ENCODE measurements at places on chromosomes 3 and 15.

GRCh38 chr15:79003301-79003700 lies 58.5 kb upstream of the CTSH start:
- DNase-seq = no peak

DNA sequence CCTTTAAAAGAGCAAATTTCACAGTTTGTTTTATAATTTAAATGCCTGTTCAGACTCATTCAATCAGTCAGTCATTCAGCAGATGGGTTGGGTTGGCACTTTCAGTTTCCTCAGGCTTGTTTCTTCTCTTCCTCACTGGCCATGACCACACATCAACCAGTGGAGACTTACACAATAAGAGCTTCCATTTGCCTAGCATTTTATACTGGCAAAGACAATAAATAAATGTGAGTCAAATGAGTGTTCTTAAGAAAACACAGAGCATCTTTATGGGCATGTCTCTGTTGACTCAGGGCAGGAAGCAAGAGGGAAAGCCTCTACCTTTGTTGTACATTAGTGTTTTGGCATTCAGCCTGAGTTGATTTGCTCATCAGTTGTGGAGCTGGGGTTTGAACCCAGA lies 122.6 kb downstream of the EPHB1 start:
- no peak for DNase-seq

- no peak for DNase-seq
Observed at GRCh38 chr3:14581334-14582044, 41.3 kb upstream of the GRIP2 start.

DNA sequence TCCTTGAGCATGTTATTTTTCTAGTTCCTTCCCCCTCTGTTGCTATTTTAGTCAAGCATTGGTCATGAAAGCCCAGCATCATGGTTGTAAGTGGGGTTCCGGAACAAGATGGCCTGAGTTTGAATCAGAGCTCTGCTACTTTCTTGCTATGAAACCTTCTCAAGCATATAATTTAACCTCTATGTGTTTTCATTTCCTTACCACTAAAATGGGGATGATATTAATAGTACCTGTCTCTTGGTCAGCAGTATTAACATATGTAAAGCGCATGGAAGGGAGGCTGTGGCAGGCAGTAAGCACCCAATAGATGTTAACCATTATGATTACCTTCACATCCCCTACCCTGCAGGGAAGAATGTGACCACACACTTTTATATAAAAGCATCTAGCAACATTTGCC lies 14.3 kb upstream of the SPRED1 start:
- no peak for DNase-seq

DNA sequence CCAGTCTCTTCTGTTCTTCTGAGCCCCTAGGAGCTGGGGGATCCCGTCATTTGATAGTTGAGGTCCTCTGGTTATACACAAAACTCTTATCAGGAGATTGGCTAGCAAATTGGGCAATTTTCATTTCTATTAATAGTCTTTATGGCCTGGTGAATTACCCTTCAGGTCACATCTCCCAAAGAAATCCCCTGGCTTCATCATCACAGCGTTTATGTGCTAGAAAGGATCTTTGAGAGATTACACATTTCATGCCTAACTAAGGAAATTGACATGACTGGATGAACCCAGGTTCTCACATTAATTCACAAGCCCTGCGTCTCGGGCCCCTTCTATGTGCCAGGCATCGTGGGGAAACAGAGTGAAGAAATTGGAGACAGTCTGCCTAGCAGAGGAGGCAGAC lies 227.4 kb upstream of the PROK2 start:
- no peak for DNase-seq

DNA sequence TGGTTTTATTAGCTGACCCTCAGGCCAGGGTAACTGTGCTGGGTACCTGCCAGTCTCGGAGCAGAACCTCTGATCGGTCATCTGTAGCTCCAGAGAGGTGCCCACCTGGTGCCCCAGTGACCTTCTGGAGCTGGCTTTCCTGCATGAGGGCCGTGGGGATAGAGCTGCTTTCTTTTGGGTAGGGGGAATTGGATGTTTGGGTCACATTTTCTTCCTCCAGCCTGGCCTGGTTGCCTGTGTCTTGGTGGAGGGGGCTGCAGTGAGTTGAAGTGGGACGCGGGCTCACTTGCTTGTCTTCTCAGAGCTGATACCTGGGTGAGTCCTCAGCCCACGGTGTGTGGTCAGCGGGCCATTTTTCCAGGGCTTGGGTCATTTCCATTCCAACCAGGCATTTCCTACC lies 2.6 kb downstream of the ZNF710 start:
- DNase-seq = no peak

DNA sequence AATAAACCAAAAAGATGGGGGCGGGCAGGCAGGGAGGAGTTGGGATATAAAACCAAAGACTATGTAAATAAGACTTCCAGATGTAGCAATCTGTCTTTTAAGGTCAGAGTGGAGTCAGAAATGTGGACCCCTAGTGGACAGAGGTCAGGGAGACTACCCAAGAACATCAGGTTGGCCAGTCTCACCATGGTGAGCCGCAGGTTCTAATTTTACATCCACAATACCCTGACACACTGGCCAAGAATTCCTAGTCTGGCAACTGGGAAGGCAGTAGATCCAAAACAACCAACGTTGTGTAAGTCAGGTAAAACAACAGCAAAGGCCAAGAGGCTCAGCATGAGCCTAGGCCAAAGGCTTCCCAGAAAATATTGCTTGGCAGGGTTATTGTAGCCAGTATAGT lies 203.4 kb downstream of the FOXP1 start:
- no peak for DNase-seq

GRCh38 chr3:150184426-150185071 lies 213.9 kb upstream of the PFN2 start:
- DNase-seq = no peak

- no peak for DNase-seq
Observed at GRCh38 chr3:100149130-100149529, 34.8 kb upstream of the FILIP1L start.

DNA sequence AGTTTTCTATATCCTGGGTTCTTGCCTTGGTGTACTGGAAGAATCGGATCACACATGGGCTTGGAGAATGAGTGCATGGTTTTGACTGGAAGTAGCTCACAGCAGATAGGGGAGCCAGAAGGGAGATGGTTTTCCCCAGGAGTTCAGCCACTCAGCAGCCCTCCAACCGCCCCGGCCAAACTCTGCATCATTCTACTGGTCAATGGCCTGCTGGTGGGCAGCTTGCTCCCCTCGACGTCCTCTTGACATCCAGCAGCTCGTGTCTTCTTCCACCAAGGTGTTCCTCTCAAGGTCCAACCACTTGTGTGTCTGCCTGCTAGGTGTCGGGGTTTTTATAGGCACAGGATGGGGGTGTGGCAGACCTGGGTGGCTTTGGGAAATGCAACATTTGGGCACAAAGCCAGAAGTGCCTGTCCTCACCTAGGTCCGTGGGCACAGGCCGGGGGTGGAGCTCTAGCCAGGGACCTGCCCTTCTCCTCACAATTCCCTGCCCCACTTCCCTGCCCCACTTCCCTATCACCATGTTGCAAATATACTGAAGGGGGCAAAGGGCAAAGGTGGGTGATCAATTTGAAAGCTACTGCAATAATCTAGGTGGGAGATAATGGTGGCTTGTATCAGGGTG lies 3.0 kb upstream of the GTPBP8 start:
- no peak for DNase-seq

DNA sequence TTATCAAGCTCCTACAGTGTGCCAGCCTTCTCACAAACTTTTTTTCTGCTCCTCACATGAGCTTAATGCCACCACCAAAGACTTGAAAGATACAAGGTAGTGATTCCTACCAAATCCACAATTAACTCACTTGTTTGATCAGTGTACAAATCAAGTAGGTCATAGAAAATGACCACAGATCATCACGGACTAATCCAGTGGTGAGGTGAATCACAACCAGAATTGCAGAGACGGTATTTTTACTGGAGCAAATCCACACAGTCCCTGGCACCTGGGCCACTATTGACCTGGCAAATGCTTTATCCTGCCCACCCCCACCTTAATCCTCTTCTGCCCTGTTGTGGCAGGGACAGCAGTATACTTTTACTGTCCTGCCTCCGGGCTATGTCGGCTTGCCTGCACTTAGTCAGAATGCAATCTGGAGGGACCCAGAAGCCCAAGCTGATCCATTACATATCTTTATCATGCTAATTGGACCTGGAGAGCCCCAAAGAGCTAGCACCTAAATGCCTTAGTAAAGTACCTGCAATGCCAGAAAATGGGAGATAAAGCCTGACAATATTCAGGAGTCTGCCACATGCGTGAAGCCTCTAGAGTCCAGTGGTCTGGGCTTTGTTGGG lies 83.9 kb upstream of the CDV3 start:
- DNase-seq = no peak

DNA sequence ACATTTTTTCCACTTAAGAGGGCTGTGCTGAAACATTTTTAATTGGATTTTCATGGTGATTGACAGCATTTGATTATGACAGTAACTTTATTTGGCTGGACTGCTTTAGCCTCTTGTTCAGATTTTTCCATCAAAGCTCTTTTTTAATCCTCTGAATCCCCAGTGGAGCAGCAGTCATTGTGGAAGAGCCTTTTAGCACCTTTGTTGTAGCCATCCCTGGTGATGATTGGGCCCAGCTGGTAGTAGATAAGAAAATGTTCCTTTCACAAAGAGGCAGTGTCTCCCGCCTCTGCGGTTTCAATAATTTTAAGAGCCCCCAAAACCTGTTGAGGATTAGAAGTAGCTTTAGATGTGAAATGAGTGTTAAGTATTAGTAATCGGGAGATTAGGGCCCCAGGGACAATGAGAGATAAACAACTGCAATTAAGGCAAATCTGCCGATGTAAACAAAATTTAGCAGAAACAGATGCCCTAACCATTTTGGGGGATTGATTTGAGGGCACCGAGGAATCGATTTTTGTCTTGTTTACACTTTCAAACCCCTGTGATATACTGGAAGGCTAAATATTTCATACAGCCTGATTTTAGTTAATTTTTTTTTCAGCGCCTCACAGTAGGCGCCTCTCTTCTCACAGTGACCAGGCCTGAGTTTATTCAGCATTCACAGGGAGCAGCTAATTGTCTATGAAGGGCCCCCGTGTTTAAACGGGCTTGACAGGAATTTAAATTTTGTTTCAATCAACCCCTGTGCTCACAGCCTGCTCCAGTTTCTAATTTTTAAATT lies 43.2 kb upstream of the SKOR1 start:
- no peak for DNase-seq

DNA sequence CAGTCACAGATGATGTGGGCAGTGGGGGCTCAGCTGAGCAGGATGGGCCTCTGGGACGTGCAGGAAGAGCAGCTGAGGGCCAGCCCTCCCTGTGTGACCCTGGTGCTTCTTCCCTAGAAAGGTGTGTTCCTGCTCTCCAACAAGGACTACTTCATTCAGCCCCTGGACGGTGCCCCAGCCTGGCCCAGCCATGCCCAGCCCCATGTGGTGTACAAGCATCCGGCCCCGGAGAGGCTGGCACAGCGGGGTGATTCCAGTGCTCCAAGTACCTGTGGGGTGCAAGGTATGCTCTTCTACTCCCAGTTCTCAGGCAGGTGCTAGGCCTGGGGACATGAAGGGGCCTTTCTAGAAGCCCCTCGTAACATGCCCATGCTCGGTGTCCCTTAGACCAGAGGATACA lies 38.3 kb downstream of the SAXO2 start:
- no peak for DNase-seq

GRCh38 chr3:20080956-20081554 lies 40.8 kb downstream of the KAT2B start:
- no peak for DNase-seq

DNA sequence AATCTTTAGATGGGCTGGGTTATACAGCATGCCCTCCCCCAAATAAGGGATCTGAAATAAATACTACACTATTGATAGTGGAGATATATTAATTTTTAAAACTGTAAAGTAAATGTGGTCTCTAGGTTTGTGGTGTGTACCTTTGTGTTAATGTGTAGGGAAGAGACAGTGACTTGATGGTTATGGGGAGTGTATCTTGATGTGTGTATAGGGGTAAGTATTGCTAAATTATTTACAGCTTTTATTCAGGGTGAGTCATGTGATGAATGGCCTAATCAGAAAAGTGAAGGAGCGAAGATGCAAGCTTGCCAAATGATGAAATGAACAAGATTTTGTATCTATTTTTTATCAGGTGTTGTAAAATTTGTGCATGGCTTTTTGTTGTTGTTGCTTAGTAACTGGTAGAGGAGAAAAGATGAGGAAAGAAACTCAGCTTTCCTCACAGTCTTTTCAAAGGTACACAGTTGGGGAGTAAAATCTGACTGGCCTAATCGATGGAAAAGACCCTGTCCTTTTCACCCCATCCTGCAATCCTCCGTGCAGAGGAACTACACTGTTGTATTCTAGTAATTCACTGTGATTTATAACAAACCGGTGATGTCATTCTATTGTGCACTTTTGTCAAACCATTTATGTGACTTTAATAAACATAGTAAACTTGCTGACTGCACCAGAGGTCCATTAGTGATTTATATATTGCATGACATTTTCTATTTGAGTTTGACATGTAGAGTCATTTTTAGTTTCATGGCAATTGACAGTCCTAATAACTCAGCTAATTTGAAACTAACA lies 17.7 kb downstream of the FEM1B start:
- DNase-seq = no peak

DNA sequence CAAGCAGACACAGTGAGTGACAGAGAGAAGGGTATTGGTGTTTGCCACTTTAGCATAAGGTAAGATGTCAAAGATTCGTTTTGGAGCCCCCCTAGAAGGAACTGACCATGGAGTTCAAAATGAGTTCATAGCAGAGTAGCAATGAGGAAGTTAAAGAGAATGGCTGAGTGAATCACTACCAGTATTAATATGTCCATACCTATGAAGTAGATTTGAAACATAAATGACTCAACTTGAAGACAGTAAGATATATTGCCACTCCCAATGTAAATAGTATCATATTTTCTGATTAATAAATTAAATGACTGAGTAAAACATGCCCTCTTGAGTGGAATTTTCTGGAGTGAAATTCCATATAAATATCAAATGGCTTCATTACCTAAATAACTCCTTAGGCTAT lies 675.1 kb downstream of the NLGN1 start:
- DNase-seq = no peak

DNA sequence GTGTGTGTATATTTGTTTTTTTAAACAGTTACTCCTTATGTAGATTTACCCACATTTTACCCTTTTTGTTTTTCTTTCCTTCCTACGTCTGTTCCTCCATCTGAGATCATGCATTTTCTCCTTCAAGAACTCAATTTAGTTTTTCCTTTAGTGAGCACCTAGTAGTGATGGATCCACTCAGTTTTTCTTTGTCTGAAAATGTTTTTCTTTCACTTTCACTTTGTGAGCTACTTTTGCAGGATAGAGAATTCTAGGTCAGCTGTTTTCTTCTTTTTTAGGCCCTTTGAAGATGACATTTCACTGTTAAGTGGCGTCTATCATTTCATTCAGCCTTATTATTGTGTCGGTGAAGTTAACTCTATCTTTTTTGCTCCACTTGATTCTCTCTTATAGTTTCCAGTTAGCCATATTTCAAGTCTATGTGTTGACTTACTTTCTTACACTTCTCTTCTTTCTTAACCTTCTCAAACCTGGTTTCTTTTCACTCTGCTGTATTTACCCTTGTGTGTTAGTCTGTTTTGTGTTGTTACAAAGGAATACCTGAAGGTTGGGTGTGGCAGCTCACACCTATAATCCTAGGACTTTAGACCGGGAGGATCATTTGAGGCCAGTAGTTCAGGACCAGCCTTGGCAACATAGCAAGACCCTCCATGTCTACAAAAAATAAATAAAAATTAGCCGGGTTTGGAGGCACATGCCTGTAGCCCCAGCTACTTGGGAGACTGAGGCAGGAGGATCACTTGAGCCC lies 55.8 kb downstream of the PRKCI start:
- DNase-seq = no peak

Data from stimulated activated CD4-positive, alpha-beta T cell treated with anti-CD3 and anti-CD28 coated beads, Interleukin-12 subunit alpha, Interleukin-12 subunit beta, amount 100 ng/mL, for 24 hours (primary cell).